ENCODE measurements at places on chromosomes 1 and 21.

- no peak for DNase-seq
Measured at GRCh38 chr21:35102488-35103371, 53.6 kb upstream of the RUNX1 start.

DNA sequence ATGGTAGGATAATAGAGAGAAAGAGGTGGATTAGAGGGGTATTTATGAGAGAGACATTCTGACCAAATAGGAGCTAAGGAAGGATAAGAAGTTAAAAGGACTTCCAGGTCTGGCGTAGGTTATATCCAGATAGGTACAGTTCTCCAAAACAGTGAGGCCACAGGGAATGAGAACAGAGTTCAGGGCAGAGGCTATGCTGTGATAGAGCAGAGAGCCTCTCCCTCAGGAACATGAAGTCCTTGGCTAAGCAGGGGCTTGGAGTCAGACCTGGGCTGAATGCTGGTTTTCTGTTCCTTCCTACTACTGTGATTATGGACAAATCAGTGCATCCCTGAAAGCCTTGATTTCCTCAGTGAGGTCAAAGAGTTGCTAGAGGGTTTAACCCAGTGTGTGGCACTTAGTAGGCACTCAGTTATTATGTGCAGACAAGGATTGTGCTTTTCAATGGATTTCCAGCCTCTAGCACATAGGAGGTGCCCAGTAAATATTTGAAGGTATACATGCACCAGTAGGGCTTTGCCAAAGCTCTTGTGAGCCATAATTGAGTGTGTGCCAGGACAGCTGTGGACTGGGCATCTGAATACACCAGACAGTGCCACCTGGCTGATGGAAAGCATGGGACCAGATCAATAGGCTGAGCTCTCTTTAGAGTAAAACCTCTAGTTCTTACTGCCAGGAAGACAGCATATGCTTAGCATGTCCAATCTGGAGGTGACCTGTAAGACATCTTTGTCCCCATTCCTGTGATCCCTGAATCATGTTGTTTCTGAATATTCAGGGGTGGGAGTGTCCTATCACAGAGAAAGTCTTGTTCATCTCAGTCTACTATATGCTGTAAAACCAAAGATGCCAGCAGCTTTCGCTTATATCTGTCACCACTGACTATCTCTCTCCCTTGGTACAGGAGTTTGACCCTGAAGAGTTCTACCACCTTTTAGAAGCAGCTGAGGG is 111.1 kb downstream of the PIK3R3 start:
- DNase-seq, result no peak

- no peak for DNase-seq
Measured at GRCh38 chr1:83742446-83742845, 256.5 kb downstream of the TTLL7 start.

- no peak for DNase-seq
Measured at GRCh38 chr1:25257196-25257595, 9.9 kb upstream of the RSRP1 start.
